ENCODE measurements at places on chromosomes 5 and 9.

DNA sequence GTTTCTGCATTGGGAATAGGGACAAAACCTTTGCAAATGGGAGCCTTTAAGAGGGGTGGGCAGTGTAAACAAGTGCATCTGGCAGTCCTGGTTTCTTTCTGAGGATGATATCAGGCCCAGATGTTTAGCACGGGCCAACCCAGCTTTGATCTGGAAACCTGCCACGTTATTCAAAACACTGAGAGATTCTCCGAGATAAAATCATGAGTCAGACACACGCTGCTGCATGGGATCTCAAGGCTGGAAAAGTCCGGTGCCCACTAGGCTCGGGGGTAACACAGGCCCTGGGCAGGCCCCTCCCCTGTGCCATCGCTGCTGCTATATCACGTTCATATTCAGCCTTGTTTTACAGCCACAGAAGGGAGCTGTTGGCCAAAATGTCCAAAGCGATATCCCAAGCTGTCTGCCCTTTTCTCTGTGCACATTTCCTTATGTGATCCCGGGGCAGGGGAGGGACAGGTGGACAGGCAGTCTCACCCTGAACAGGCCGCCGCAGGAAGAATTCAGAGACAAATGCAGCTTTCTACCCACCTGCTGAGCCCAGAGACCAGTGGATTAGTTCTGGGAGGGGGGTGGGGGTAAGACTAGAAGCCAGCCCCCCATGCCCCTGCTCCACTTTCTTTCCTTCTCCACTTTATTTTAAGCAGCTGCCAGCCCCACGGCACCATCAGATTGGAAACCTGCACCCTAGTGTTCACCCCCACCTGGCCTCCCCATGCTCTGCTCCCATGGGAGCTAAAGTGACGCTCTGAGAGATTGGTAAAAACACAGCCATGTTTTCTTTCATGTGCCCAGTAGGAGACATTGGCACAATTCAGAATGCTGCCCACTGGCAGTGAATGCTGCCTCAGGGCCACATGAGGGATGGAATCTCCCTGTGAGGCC lies 63.1 kb downstream of the TMOD1 start:
- no peak for DNase-seq

DNA sequence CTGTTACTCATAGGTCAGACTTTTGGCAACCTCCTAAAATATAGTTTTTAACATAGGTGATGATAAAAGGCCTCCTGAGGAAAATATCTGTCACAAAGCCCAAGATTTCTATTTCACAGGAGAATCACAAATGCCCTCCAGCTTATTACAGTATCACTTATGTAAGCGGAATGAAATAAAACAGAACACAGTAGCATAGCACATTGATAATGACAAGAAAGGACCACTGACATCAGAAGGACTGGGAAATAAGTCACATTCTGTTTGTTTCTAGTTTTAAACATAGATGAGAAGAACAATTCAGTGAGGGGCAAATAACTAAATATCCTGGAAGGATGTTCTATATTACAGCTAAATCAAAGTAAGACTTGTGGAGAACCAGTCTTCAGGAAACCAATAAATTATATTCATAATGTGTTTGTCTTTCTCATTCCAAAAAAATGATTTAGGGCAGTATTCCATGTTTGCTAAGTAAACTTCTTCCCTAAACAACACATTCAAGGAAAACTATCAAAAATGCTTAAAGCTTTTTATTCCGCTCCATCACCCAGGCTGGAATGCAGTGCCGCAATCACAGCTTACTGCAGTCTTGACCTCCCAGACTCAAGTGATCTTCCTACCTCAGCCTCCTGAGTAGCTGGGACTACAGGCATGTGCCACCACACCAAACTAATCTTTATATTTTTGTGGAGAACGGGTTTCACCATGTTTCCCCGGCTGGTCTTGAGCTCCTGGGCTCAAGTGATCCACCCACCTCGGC lies 20.8 kb upstream of the CTNNAL1 start:
- no peak for DNase-seq

GRCh38 chr5:53360811-53361210 lies 119.6 kb upstream of the FST start:
- no peak for DNase-seq

DNA sequence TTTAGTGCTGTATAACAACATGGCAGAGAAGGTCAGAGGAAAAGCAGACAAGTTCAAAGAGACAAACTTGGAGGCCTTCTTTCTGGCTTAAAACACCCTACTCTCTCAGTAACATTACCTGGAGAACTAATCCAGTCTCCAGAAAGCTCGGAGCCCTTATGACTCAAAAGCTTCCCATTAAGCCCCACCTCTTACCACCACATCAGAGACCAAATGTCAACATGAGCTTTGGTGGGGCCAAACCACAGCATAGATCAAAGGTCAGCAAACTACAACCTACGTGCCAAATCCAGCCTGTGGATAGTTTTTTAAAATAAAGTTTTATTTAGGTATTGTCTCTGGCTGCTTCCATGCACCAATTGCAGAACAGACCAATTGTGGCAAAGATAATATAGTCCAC lies 589.9 kb downstream of the DNAH5 start:
- no peak for DNase-seq

GRCh38 chr9:16901590-16901989 lies 31.1 kb upstream of the BNC2 start:
- DNase-seq, result no peak

DNA sequence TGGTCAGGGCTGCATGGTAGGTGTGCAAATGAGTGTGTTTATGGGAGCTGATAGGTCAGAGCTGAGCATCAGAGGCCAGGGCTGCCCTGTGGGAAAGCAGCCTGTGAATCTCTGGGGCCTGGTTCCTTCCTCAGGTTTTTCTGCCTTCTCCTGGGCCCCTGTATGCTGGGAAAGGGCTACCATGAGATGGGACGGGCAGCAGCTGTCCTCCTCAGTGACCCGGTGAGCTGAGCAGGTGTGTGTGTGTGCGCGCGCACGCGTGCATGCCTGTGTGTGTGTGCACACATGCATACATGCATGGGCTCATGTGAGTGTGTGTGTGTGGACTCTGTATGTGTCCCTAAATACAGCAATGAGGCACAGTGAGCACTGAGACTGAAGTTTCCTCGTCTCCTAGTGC lies 2.3 kb downstream of the SLC4A9 start:
- DNase-seq, result no peak

- no peak for DNase-seq
Observed at GRCh38 chr5:107296572-107296971, 374.2 kb downstream of the EFNA5 start.

GRCh38 chr9:79292731-79293280 lies 279.0 kb upstream of the TLE4 start:
- no peak for DNase-seq

Data from CMK (cell line).